ENCODE measurements at places on chromosomes 6 and 20.

DNA sequence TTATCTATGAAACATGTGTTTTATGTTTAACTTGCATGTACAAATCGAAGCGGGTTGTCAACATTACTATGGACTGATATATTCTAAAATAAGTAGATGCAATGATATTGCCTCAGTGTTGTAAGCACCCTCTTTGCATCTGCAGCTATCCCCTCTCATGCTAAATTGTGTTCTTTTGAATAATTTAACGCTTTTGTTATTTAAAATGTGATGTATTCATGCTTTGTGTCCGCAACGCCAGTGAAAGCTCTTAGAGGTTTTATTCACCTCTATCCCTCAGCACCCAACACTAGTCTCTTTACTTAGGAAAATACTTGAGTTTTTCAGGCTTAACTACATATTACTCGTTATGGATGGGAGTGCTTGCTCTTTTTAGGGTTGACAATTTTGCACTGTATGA is 173.7 kb upstream of the ID4 start:
- no peak for DNase-seq

GRCh38 chr6:142756215-142756630 is 188.8 kb downstream of the HIVEP2 start:
- DNase-seq: no peak

- no peak for DNase-seq
Measured at GRCh38 chr6:24545183-24545582, 50.4 kb downstream of the ALDH5A1 start.

DNA sequence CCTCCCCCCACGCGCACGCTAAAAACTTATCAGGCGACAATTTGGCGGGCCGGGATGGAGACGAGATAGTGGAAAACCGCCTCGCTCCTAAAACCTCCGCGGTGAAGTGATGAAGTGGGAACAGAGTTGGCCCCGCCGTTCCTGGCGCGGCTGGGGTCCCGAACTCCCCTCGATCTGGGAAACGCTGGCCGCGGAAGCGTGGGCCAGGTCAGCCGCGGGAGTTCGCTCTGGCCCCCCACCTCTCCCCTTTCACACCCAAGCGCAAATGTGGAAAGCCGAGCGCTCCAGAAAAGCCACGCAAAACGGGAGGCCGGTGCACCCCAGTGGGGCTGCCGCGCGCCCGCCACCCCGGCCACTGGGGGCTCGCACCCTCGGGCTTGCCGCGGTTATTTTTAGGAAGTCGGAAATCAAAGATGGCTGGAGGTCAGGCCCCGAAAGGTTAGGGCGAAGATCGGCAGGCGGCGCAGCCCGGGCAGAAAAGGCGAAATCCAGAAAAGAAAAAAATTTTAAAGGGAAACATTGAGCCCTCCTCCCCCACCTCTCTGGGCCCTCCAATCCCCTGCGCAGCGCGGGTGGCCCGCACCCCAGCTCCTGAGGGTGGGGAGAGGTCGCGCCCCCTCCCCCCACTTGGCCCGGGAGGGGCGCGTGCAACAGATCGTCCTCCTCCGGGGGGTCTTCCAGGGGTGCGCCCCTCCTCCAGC is 1.0 kb downstream of the SALL4 start:
- DNase-seq: no peak

DNA sequence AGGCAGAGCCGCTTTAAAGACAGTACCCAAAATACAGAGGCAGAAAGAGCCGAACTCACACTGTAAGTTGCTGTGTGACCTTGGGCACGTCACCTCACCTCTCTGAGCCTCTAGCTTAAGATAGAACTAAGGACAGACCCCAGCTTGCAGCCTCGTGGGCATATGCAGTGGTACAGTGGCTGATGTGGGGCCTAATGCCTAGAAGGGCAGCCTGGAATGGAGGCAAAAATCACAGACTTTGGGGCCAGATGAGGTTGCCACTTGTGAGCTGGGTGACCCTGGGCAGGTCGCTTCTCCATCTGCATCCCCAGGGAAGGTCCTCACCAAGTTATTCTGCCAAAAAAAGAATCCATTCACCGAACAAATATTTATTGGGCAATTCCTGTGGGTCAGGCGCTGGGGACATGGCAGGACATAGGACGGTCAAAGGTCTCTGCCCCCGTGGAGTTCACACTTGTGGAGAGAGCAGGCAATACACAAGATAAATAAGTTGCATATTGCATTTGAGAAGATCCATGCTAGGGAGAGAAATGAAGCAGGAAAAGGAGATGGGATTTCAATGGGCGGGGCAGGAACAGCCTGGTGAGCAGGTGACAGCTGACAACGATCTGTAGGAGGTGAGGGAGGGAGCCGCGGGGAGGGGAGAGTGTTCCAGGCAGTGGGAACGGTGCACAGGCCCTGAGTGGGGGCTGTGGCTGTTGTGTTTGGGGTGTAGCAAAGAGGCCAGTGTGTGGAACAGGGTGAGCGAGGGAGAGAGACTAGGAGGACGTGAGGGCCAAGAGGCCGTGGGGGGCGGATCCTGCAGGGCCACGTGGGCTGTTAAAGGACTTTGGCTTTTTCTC is 115.2 kb downstream of the CEBPB start:
- no peak for DNase-seq

- no peak for DNase-seq
Measured at GRCh38 chr6:85684133-85684808, 41.6 kb upstream of the SYNCRIP start.

DNA sequence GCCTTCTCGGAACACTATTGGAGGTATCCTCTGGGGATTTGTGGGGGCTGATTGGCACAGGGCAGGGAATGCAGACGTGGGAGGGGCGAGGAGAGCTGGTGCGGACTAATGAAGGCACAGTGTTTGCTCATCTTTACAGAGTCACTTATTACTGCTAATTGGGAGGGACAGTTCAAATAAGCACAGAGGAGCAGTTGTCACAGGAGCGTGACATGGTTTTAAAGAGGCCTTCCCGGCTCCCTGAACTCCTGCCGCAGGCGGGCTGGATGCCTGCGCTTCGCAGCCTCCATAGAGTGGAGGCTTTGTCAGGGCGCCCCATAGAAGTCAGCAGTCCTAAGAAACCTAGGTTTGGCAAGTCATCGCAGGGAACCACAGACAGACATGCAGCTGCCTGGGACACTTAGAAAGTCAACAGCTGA is 149.6 kb downstream of the LINC00237 start:
- no peak for DNase-seq

GRCh38 chr20:56278196-56278595 is 29.7 kb downstream of the MC3R start:
- DNase-seq: no peak

DNA sequence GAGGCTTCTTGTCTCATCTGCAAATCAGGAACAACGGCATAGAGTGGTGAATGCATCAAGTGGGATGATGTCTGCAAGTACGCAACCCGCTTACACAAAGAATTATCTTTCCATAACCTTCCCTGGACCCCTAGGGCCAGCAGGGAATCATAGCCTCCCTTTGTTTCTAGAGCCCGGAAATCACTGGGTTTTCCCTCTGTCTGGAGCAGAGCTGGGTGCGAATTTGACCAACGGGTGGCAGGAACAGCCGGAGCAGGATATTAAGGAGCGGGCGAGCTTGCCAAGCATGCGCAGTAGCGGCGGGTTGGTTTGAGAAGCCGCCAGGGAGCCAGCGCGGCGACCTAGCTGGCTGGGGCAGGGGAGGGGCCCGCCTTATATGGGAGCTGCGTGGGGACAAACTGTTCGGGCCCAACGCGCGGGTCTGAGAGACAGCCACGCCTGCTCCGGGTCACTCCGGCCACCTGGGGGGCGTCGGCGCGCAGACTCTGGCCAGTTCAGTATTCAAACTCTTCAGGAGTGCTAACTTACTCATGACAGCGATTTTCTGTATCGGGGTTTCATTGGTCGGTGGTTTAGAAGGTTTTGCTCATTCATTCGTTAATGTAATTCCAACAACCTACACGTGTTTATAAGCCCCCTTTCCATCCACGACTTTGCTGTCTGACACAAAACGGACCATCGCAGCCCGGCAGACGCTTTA is 1.6 kb upstream of the KIF16B start:
- DNase-seq: peak; percentile 18

GRCh38 chr20:57433657-57434389 is 42.6 kb downstream of the RBM38 start:
- no peak for DNase-seq

GRCh38 chr6:158061709-158062461 is 80.2 kb downstream of the SYNJ2 start:
- DNase-seq: no peak

Data from DMS 273 treated with DMSO at 0.1 percent for 48 hours (cell line).